ENCODE measurements at places on chromosomes 11 and 22.

DNA sequence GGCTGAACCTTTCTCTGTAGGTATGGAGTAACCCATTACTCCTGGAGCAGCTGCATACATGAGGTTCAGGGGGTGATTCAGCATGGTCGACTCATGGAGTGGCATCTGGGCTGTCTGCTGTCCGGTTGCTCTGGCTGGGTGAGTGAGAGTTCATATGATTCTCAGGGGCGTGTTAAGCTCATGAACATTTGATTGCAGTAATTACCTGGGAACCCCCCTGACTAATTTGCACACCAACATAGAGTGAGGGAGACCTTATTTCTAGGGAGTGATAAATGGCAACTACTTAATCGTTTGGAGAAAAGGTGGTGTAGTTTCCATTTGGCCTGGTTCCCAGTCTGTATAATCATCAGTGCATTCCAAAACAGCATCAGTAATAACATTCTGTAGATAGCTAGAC is 661.9 kb downstream of the ETS1 start:
- no peak for DNase-seq

- DNase-seq = peak; percentile 16
Measured at GRCh38 chr11:27688076-27688475, 12.2 kb downstream of the BDNF start.

DNA sequence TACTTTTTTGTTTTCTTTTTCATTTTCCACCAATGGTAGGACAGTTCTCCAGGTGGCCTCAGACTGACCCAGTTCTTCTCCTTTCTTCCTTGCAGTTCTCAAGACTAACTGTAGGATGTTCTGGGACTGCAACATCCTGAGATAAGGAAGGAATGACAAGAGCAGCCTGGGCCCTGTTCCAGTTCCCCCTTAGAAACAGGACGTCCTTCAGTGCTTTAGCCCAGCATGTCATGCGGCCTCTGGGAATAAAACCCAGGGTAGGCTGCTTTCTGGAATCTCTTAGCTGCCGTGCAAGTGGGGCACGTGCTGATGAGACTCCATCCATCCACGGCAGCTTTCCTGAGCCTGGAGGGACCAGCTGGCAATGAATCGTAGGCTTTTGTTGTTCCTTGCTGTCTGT is 24.0 kb upstream of the CADM1 start:
- no peak for DNase-seq

DNA sequence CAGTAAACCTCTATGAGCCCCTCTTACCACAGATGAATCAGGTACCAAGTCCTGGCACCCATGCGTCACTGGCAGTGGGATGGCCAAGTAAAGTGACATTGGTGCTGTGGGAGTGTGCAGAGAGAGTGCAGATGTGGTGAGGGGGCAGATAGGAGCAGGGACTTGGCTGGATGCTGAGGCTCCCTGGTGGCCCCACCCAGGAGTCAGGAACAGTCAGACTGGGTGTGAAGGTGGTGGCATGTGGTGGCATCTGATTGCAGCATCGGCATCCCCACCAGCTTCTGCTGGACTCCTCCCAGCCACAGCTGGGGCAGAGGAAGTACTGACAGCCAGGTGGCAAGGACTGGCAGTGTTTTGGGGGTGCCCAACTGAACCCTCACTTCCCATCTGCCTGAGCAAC is 11.4 kb downstream of the DGAT2 start:
- no peak for DNase-seq

DNA sequence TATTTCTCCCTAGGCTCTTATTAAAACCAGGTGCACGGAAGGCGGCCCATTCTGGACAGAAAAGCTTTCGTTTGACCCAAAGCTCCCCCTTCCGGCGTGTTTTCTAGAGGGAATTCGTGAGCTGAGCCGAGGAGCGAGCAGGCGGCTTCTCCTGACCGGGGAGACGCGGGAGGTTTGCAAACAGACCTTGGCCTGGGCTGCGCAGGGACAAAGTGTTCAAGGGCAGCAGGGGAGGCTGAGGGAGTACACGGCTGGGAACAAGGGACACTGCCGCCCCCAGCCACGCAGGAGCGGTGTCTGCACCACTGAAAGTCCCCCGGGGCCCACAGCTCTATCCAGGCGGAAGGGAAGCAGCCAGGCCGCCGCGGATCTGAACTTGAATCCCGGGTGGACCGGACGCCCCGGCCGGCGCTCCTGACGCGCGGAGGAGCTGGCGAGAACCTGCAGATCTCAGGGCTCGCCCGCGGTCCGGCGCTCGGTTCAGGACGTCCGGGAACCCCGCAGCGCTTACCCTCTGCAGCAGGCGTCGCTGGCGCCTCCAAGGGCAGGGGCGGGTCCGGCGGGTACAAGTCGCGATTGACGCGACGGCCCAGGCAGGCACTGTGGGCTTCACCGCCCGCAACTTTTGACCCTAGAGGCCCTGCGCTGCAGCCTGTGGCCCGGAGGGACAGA is 101.9 kb downstream of the WT1 start:
- peak; percentile 75 for DNase-seq
